ENCODE measurements at places on chromosomes 12 and 14. TPM values are rescaled to one million over a fixed set of nuclear protein-coding genes. Genes with fewer than 3 reads are reported as not detected.
A peak's percentile ranks its signal among the peaks of the same experiment; 100 is the strongest.

NPFF gene
- total RNA-seq, result not detected

DNA sequence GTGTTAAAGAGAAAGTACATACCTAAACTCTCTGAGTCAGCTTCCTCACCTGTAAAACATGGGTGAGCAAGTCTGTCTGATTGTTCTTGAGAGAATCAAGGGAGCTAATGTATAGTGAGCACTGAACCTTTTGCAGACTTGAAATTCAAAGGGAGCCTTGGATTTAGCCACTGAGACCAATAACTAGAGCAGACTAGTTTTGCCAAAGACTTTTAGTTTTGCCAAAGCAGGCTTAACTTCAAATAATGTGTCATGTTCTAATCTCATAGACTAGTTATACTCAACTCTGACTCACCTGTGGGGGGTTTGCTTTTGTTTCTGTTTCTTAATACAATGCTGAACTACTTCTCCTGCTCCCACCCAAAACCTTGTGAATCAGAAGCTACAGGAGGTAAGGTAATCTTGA lies 123.7 kb downstream of the SLC25A21 start:
- no peaks in the 10 kb centered on the region for H3K4me1 ChIP-seq
- no peak for DNase-seq
- no peaks in the 10 kb centered on the region for H3K27me3 ChIP-seq
- no peak overlapping the region for H3K27ac ChIP-seq

AHNAK2 gene
- total RNA-seq, result 177 TPM

PDZRN4 gene
- total RNA-seq, result 43.9 TPM

TAS2R30 gene
- 5.8 TPM for total RNA-seq

DHRS2 gene
- total RNA-seq, result 0.63 TPM

GRCh38 chr12:40560848-40561247 lies 131.4 kb upstream of the CNTN1 start:
- H3K4me3 ChIP-seq, result no peak overlapping the region
- no peak overlapping the region for H3K27ac ChIP-seq
- no peaks in the 10 kb centered on the region for H3K4me1 ChIP-seq
- no peaks in the 10 kb centered on the region for H3K27me3 ChIP-seq
- no peak for DNase-seq
- no peaks in the 10 kb centered on the region for H3K36me3 ChIP-seq

TIMELESS gene
- total RNA-seq, result 2.3 TPM

DNA sequence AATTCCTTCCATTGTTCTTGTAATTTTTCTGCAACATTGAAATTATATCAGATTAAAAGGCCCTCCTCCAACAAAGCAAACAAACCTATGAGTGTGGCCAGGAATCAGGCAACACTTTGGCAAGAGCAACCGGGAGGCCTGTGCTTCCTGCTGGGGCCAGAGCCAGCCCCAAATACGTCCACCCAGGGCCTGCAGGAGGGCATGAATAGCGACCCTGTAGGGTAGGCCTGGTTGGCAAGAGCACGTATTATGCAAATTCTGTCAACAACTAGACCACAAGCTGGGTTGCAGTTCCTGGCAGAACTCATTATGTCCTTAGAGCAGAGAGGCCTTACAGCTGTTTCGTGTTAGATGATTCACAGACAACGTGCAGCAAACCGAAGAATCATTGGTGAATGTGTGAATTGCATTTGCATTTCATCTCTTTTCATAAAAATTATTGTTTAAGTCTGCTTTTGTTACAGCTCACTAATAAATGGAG lies 26.9 kb upstream of the LGALS3 start:
- H3K4me3 ChIP-seq, result no peak overlapping the region
- H3K27ac ChIP-seq, result peak overlapping the region; percentile 88
- no peaks in the 10 kb centered on the region for H3K27me3 ChIP-seq
- peak; percentile 94 for DNase-seq
- no peaks in the 10 kb centered on the region for H3K36me3 ChIP-seq

DNA sequence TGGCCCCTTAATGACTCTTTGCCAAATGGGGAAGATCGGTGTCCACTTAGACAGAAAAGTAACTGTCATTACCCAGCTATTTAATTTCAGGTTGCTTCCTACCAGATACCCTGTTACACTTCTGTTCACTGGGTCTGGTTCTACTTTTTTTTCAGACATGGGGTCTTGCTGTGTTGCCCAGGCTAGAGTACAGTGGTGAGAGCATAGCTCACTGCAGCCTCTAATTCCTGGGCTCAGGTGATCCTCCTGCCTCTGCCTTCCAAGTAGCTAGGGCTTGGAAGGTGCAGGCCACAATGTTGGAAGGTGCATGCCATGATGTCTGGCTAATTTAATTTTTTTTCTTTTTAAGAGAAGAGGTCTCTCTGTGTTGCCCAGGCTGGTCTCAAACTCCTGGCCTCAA lies 147.0 kb upstream of the ARHGAP5 start:
- H3K4me3 ChIP-seq, result no peak overlapping the region
- no peaks in the 10 kb centered on the region for H3K27me3 ChIP-seq
- H3K27ac ChIP-seq, result no peak overlapping the region
- no peak for DNase-seq
- no peaks in the 10 kb centered on the region for H3K36me3 ChIP-seq

- H3K36me3 ChIP-seq, result no peaks in the 10 kb centered on the region
- no peaks in the 10 kb centered on the region for H3K4me1 ChIP-seq
- H3K27me3 ChIP-seq, result no peaks in the 10 kb centered on the region
- DNase-seq, result no peak
- H3K4me3 ChIP-seq, result no peak overlapping the region
Measured at GRCh38 chr12:116628989-116629388, 69.8 kb downstream of the MAP1LC3B2 start.

DCN gene
- 2,089 TPM for total RNA-seq

GRCh38 chr14:39581474-39581873 lies 149.2 kb upstream of the FBXO33 start:
- no peaks in the 10 kb centered on the region for H3K36me3 ChIP-seq
- no peaks in the 10 kb centered on the region for H3K27me3 ChIP-seq
- DNase-seq, result no peak
- no peak overlapping the region for H3K4me3 ChIP-seq
- no peak overlapping the region for H3K27ac ChIP-seq

DNA sequence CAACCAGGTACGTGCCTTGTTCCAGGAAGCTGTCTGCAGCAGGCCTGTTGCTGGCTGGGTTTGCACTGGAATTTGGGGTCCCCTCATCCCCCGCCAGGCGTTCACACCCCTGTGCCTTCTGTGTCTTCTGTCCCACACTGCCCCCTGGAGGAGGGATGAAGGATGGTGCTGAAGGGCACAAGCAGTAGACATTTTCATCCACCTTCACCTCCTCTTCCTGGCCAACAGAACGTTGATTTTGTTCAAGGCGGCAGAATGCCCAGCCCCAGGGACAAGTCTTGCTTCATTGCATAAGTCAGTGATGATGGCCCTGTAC lies 122.1 kb downstream of the CALM1 start:
- H3K27ac ChIP-seq, result peak overlapping the region; percentile 66
- no peaks in the 10 kb centered on the region for H3K27me3 ChIP-seq
- H3K4me1 ChIP-seq, result peaks cover 64% of the 10 kb centered on the region
- no peaks in the 10 kb centered on the region for H3K36me3 ChIP-seq
